ENCODE measurements at places on chromosomes 7 and 10.

- DNase-seq: no peak
Observed at GRCh38 chr10:102962951-102963755, 45.1 kb downstream of the CNNM2 start.

DNA sequence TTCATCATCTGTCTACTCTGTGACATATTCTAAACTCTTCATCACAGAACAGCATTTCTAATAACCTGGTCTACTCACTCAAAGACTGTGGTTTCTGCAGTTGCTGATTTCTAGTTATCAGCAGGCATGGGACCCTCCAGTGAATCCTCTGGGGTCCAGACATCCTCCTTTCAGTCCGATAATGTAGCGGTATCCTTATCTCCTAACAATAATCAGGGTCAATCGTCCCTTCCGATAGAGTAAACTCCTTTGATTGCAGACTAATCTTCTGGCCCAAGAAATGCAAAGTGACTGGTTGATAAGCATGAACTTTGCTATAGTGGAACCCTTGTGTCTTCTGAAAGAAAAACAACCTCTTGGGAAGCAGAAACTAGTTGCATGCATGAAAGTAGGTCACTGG is 1209.8 kb upstream of the CELF2 start:
- no peak for DNase-seq

DNA sequence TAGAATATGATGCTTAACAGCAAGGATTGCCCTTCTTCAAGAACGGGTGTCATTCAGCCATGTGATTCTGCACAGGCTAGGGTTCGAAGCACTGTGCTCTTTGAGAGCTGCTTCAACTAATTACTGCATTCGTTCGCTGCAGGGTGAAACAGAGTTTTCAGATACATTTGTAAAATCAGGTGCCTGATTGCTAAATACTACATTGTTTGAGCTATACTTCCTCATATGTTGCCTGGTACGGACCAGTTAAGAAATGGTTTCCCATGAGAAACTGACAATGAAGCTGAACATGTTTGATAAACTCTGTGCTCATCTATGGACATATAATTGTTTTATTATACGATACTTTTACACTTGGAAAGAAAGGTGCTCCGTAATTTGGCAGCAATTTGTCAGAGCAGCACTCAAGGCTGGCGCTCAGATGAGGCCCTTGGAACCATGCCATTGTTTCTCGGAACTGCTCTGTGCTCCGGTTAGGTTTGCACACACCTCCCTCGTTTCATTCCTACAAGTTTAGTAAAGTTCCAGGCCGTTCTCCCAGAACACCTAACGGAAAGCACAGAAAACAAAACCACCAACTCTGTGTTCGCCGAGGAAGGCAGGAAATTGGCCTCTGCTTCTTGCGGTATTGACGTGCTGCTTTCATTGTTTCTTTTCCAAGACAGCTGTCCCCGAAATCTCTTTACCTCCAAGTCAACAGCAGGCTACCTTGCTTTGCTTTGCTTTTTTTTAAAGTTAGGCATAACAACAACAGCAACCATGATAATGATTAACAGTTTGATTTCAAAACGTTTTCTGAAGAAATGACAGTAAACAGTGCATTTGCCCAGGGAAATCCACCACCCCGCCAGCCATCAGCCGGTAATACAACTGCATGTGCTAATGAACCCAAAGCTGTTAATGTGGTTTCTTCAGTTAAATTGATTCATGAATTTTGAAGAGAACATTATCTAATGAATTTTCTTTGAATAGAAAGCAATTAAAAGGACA is 206.9 kb downstream of the EBF3 start:
- DNase-seq: no peak

GRCh38 chr10:126063353-126063791 is 167.0 kb downstream of the FANK1 start:
- no peak for DNase-seq

DNA sequence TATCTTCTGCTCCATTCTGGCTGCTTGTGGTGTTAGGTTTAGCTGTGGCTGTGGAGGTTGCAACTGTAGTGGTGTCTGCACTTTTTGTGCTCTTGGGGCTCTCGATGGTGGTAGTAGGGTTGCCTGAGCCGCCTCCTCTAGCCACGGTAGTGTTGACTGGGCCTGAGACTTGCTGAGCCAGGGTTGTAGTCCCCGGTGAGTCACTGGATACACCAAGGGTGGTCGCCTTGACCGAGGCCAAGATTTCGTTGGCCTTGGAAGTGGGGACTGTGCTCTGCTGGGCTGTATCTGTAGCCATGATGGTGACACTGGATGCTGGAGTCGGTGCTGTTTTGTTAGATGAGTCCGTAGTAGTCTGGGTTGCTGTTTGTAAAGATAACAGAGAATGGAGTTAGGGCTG is 45.4 kb downstream of the PODXL start:
- no peak for DNase-seq

DNA sequence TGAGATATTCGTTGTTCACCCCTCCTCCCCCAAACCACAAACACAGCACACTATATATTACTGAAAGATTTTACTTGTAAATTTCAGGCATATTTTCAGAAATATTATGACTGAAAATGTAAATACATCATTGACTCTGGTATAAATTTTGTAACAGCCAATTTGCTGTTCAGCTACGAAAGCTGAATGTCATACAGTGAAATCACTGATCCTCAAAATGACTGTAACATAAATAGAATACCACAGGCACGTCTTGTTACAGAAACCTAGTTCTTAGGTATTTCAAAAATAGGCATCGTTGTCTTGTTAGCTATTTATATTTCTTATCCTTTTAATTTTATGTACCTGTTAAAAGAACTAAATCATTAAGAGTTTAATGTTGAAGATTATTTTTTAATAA is 15.1 kb downstream of the TRUB1 start:
- DNase-seq: no peak

DNA sequence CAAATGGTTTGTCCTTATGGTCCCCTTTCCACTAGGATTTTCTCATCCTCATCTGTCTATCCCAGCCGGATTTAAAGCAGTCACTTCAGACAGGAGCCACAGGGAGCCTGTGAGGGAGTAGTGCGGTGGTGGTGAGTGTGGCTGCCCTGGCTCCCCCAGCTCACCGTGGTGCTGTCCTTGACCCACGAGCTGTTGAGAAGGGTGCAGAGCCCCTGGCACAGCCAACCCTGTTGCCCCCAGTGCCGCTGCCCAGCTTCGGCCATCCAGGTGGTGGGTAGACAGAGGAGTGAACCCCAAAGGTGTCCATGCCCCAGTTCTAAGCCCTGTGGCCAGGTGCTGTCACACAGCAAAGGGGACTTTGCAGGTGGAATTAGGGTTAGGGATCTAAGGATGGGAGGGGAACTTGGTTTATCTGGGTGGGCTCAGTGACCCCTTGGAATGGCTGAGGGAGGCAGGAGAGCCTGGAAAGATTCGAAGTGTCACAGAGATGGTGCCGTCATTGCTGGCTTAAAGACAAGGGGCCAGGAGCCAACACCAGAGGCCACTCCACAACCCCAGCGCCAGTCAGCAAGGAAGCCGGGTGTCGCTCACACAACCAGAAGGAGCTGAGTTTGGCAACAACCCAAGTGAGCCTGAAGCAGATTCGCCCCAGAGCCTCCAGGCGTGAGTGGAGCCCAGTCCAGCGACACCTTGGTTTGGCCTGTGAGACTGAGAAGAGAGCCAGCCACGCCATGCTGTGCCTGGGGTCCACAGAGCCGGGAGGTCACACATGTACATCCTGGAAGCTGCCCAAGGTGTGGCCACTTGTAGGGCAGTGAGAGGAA is 142.4 kb downstream of the ADCY1 start:
- DNase-seq: no peak

DNA sequence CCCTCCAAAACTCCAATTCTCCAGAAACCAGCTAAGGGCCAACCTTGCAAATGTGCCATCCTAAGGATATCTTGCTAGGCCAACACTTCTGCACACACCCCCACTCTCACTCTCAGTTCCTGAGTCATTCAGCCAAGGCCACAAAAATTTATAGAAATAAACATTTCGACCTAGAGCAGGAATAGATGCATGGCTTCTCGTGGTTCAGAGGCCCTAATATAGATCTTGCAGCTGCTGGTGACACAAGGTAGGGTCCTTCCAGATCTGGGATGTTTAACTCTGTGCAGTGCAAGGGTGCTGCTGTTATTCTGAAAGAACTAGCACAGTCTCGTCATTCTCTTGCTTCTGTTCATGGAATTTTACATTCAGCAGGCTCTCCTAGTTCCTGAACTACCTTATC is 369.3 kb downstream of the CALN1 start:
- DNase-seq: no peak

GRCh38 chr7:26989897-26990670 is 105.7 kb downstream of the HOXA1 start:
- no peak for DNase-seq

GRCh38 chr10:110637558-110638053 is 6.5 kb upstream of the RBM20 start:
- DNase-seq: no peak

GRCh38 chr10:48900371-48900801 is 39.3 kb downstream of the LRRC18 start:
- no peak for DNase-seq

DNA sequence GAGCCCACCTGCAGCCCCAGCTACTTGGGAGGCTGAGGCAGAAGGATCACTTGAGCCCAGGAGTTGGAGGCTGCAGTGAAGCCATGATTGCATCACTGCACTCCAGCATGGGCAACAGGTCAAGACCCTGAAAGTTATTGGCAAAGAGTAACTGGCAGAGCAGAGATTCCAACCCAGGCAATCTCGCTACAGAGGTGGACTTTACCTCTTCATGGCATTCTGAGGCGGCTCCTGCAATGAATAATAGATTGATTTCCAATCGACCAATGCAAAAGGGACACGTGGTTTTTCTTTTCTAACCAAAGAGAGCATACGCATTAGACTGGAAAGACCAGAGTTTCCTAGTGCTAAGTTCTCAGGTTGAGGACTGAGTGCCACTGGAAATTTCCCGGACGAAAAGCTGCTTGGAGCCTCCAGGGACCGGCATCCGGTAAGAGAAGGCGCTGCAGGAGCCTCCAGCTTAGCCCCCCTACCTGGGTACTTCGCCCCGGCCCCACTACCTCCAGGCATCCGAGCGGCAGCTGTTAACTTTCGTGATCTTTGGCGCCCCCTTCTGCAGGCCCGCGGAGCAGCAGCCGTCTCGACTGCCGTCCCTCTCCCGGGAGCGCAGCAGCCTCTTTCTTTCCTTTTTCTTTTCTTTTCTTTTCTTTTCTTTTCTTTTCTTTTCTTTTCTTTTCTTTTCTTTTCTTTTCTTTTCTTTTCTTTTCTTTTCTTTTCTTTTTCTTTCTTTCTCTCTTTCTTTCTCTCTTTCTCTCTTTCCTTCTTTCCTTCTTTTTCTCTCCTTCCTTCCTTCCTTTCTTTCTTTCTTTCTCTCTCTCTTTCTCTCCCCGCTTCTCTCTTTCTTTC is 4.1 kb downstream of the MBLAC1 start:
- peak; percentile 76 for DNase-seq

- DNase-seq: no peak
Observed at GRCh38 chr10:44939691-44940401, 19.8 kb upstream of the RASSF4 start.

DNA sequence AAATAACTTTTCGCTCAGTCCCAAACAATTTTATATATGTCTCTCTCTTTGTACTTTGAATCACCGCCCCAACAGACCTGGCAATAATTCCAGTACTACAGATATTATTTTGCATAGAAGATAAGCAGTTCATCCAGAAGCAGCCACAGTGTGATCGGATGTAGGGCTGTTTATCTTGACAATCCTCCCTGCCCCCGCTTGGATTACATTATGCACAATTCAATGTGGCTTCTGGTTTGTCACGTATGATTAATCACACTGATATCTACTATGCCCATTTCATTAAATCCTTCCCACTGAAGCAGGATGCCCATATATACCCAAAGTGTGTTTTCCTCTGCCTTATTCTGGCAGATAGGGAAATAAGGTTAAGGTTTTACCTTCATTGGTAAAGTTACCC is 115.2 kb downstream of the PDE1C start:
- no peak for DNase-seq

DNA sequence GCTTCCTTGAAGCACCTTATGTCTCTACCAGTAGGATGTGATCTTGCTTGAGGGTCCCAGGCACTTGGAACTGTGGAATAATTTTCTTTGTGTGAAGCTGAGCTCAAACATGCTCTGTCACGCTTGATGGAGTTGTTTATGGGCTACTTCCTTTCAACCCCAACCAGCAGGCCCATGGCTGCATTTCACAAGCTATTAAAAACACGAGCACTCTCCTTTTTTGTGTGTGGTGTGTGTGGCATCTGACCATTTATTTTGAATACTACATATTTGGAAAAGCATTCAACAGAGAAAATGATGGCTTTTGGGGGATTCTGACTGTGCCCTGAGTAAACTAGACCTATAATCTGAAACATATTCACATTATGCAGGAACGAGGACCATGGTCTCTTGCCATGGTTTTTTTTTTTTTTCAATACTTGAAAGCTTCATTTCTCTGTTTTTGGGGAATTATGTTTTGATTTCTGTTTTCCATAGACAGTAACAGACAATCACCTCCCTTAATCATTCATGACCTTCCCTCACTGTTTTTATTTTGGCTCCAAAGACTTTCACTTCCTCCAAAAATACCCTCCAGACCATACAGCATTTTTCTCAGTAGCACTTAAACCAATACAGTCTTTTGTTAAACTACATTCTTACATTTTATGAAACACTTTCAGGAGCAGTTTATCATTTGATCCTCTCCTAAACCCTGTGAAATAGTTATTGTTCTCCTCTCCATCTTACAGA is 233.6 kb upstream of the BMPER start:
- DNase-seq: no peak

DNA sequence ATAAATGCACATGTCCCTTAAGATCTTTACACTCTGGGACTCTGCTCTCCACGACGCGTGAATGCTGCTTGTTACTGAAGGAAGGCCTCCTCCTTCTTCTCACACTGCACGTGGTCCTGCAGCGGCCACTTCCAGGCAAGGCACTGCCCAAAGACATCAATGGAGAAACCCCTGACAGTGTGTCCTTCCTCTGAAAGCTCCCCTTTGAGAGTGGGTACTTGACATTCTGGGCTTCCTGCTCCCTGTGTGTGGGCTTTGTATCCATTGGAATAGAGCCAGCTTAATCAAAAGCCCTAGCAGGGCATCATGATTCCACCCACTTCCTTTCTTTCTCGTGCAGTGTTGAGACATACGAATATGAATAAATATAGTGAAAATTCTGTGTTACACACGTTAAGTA is 69.7 kb upstream of the STK17A start:
- DNase-seq: no peak

All from stimulated activated CD8-positive, alpha-beta memory T cell treated with anti-CD3 and anti-CD28 coated beads, Interleukin-15, amount 100 ng/mL, for 1 hour (primary cell).